ENCODE measurements at places on chromosomes 1 and 21.

- DNase-seq: no peak
These were observed 185.5 kb downstream of the ZC3H11B start for GRCh38 chr1:219427403-219427802.

DNA sequence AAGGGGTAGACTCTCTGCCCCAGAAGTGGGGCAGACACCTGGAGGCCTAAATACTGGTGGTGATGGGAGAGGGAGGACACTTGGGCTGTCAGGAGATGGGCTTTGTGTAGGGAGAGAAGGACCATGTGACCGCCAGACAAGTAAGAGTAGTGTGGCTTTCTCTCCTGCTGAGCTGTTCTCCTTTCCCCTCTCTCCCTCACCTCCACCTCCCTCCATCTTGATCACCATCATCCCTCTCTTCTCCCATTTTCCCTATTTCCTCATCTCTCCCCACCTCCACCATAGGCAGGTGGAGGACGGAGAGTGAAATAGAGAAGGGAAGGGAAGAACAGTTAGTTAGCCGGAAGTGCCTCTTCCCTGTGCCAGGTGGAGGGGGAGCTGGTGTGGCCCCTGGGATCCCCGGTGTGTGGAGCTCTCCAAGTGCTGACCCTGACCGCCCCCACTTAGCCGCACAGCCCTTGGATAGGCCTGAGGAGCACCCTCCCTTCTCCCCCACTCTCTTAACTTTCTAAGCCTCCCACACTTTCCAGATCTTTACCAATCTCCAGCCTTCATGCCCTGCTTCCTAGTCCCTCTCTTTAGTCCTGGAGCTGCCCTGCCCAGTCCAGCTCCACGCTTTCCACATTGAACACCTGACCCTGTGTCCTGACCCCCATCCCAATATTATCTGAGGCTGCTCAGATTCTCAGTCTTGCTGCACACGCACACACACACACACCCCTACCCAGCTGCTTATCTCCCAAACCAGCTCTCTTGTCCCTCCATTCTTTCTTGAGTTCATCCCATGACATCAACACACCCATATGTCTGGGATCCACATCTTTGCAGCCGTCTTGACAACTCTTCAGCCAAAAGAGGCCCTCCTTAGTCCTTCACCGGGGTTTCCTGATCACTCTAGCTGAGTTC, 1.5 kb downstream of the CELF3 start:
- no peak for DNase-seq

DNA sequence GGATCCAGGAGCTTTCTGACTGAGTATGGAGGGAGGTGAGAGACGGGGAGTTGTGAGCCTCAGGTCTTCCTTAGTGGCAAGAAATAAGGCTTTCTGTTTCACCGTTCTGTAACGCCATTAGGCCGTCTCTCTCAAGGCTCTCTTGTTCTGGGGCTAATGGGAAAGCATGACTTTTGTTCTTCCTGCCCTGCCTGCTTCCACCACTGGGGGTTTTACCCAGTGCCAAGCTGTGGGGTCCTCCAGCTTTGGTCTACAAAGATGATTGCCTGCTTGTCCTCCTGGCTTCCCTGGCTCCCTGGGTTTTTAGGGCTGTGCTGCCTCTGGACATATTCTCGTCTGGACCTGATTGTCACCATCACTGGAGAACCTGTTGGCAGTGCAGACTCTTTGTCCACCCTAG, 74.8 kb upstream of the TINAGL1 start:
- DNase-seq: no peak

DNA sequence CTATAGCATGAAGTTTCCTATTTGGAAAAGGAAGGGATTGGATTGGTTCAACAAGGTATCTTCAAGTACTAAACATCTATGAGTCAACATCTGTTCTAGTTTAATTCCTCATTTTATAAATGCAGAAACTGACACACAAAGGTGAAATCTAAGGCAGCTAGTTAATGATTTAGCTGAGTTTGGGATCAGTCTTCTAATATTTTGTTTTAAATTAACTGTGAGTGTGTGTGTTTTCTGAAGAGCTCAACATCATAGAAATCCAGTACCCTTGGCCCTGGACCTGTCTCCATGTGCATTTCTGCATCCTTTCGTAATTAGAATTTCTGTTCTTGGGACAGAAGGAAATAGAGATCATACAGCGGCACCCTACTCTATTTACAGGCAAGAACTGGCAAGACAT, 105.9 kb downstream of the RGS2 start:
- no peak for DNase-seq

DNA sequence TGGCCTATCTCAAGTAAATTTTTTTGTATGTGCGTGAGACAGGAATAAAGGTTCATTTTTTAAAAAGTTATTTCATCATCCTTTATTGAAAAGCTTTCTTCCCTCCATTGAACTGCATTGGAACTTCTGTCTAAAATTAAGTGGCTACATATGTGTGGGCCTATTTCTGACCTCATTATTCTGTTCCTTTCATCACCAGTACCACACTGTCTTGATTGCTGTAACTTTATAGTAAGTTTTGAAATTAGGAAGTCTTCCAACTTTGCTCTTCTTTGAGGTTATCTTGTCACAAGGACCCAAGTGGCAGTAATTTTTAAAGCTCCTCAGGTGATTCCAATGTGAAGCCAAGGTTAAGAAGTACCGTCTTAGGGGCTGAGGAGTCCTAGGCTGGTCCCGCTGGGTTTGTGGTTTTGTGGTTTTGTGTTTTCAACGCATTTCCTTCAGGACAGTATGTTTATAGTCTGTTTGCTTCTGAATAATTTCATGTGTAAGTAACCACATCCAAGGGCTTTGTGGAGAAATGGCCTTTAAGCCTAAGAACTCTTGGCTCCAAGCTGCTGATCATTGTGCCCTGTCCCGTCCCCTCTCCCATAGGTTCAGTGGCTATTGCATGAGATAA, 12.4 kb upstream of the SCAF4 start:
- DNase-seq: no peak

DNA sequence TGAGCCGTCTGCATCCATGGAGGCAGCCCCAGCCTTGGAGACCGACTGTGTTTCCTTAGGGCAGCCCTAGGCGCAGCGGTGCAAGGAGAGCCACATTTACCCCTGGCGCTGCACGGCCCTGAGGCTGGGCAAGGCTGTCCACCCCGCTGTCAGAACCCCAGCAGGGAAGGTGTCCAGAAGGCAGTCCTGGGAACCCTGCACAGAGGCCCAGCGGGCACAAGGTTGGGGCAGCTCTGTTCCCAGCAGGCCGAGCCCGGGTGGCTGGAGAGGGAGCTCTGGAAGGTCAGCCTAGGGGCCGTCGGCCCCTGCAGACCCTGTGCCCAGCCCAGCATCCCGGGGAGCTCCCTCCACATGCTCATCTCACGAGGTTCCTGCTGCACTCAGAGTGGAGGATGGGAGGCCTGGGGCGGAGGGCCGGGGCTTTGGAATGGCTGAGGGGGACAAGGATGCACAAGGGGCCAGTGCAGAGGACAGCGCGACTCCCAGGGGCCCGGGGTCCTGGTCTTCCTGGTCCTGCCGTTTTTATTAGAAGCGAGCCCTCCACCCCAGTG, 19.9 kb upstream of the SAMD11 start:
- DNase-seq: no peak

- no peak for DNase-seq
These were observed 105.7 kb upstream of the GUCA2B start for GRCh38 chr1:42047508-42047880.

DNA sequence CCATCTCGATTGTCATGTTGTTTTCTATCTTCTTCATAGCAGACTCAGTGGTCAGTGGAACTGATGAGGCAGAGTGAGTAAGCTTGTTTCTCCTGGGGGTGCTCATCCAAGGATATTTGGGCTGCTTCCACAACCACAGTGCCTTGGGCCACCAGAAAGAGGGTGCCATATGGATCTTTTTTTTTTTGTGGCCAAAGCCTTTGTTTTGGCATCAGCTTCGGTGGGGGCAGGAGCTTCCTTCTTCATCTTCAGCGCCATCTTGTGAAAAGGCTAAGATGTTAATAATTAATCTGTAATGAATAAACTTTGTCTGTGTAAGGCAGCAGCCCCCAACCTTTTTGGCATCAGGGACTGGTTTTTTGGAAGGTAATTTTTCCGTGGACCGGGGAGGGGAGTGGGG, 6.6 kb upstream of the PLPP3 start:
- no peak for DNase-seq

DNA sequence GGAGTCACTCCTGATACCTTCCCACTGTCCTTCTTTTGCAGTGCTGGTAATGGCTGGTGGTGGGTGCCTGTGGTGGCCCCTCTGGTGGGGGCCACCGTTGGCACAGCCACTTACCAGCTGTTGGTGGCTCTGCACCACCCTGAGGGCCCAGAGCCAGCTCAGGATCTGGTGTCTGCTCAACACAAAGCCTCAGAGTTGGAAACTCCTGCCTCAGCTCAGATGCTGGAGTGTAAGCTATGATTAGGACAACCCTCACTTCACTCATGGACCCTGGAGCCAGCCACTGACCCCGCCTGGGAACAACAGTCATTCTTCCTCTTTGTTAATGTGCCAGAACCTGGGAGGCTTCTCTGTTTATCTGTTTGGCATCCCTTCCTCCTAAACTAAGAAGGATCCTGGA, 1.1 kb upstream of the ATP8B2 start:
- no peak for DNase-seq

DNA sequence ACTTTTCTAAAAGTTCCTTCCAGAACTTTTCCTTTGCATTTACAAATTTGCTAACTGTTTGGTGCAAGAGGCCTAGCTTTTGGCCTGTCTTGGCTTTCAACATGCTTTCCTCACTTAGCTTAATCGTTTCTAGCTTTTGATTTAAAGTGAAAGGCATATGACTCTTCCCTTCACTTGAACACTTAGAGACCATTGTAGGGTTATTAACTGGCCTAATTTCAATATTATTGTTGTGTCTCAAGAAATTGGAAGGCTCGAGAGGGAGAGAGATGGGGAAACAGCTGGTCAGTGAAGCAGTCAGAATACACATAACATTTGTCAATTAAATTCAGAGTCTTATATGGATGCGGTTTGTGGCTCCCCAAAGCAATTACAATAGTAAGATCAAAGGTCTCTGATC, 63.0 kb upstream of the MPC2 start:
- no peak for DNase-seq

DNA sequence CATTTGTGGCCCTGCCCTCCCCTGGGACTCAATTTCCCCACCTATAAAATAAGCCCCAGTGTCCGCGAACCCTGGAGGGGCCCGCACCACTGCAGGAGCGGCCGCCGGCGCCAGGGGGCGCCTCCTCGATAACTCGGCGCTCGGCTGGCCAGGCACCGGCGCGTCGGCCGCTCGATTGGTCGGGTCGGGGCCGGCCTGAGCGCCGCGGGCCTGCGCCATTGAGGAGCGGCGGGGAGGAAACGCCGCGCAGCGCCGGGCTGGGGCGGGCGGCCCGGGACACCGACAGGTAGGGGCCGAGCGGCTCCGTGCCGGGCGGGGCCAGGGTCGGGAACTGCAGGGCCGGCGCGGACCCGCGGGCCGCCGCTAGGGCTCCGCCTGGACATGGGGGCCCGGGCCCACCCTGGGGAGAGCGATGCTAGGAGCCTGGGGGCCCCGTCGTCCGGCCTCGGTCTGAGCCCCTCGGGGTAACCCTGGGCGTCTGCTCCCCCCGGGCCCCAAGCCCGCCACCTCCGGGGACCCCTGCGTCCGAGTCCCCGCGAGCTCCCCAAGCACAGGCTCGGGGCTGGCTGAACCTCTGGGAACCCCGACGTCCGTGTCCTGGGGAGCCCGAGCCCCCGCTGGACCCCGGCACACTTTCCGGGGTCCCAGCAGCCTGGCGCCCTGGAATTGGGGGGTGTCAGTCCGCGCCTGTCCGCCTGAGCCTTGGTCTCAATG, at the start of gene VPS13D:
Gene VPS13D (plus strand): TSS at position 196 of the 714 bp plus-strand sequence. CDS start 4,237 bp downstream, outside the sequence.
- peak; percentile 32 for DNase-seq

GRCh38 chr1:29502225-29502910, 266.0 kb downstream of the PTPRU start:
- DNase-seq: no peak

GRCh38 chr1:153899509-153899908, 23.3 kb downstream of the GATAD2B start:
- DNase-seq: no peak

- DNase-seq: peak; percentile 78
These were observed 214.6 kb upstream of the NFIA start for GRCh38 chr1:60867782-60868181.

DNA sequence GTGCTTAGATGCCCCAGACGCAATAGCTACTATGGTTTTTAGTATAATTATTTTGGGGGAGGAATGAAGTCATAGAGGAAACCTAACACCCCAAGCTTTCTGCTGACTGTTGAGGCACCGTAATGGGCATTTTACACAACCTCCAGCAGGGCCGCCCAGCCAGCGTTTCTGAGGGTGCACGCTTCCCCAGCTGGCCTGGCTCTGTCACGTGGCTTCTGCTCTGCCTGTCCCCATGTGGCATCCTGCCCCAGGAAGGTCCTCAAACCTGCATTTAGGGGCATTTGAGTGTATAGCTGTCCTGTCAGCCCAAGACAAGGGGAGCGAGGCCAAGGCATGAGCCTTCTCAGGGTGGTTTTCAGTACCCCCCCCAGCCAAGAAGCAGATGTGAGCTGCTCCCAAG, 10.4 kb upstream of the NEK2 start:
- no peak for DNase-seq

GRCh38 chr21:8990326-8991087, 1530.9 kb upstream of the TPTE start:
- peak; percentile 81 for DNase-seq

DNA sequence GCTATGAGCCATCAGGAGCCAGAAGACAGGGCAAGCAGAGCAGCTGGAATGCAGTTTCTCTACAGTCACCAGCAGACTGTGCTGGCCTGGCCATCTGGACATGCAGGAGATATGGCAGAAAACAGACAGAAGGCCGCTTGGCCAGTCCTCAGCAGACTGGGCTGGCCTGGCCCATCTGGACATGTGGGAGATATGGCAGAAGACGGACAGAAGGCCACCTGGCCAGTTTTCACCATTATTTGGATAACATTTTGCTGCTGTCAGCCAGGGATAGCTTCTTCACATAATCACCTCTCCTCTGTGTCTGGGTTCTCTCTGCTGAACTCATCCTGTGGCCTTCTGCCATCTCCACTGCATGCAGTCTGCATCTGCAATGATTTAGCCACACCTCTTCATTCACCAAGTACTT, 25.0 kb upstream of the CACYBP start:
- DNase-seq: peak; percentile 57

Data from NCI-H1694 treated with DMSO at 0.1 percent for 48 hours (cell line).